ENCODE measurements at places on chromosomes 16 and 17.

DNA sequence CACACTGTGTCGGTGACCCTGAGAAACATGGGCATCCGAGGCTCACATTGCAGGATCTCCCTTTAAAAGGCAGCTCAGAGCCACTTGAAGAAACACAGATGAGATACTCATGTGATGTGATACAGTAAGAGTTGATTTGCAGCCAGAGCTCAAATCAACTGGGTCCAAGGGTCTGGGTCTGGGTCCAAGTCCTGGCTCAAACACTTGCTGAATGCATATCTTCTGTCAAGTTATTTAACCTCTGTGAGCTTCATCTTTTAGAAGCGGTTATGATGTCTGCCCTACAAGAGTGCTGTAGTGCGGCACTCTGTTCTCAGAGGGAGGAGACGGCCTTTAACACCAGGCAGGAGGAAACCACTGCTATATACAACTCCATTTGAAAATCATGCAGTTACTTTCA, 6.4 kb downstream of the KRT38 start:
- no peak for DNase-seq

DNA sequence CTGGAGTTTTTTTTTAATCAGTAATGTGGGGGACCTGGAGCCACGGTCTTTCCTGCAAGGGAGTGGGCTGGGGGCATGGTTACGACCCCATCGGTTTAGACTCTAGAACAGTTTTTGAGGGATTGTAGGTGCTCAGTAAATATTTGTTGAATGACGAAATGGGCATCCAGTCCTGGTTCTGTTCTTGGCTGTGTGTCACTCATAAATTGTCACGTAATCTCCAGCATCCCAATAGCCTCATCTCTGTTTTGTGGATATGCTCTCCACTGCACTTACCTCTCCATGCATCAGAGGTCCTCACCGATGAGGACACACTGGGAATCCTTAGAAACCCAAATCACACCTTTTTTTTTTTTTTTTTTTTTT, 497 bp upstream of the SLC38A7 start:
- DNase-seq, result no peak

- no peak for DNase-seq
These were observed 15.8 kb upstream of the IGFALS start for GRCh38 chr16:1809281-1809801.

GRCh38 chr17:38609280-38610031, 3.7 kb upstream of the SRCIN1 start:
- no peak for DNase-seq
